HS-27A (cell line): ENCODE measurements at places on chromosomes 6 and 20.

- DNase-seq: no peak
These were observed 150.3 kb downstream of the MBOAT1 start for GRCh38 chr6:20061952-20062351.

GRCh38 chr20:61331543-61331942 is 79.5 kb downstream of the CDH4 start:
- no peak for DNase-seq

DNA sequence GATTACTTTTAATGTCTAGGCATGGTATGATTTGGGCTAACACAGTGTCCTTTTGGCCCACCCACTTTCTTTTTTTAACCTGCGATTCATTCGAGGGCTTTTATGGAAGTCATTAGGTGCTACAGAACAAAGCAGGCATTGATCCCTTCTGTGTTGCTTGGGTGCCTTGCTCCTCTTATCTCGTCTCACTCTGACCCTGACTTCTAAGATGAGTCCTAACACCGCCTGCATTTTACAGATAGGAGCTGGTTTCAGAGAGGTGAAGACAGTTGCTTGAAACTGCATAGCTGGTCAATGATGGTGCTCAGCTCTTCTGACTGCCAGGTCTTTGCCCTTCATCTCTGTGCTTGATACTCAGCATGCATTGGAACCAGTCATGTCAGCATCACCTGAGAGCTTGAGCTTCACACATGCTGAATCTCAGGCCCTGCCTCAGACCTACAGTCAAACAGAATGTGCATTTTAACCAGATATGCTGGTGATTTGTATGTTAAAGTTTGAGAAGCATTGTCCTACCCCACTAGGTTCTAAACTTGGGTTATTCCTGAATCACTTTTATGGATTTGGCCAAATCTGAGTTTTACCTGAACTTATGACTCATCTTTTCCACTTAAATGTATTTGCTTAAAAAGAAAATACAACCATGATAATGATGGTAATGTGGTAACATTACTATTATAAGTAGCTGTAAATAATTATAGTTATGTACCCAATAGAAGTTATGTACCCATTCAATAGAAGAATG is 142.3 kb downstream of the PLCB4 start:
- DNase-seq: no peak

- DNase-seq: no peak
These were observed 80.8 kb downstream of the SLC22A23 start for GRCh38 chr6:3376064-3376463.

DNA sequence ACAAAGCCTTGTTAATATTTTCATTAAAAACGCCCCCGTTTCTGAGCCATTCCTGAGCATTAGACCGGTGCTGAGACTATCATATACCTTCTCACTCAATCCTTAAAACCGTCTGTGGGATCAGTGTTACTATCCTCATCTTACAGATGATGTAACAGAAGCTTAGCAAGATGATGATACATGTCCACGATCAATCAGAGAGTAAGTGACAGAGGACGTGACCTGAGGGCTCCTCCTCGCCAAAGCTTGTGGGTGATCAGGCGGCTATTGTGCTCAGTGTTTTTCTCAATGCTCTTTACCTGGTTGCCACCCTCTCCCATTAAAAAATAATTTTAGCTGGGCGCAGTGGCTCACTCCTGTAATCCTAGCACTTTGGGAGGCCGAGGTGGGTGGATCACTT is 113.1 kb downstream of the MTHFD1L start:
- DNase-seq: no peak

DNA sequence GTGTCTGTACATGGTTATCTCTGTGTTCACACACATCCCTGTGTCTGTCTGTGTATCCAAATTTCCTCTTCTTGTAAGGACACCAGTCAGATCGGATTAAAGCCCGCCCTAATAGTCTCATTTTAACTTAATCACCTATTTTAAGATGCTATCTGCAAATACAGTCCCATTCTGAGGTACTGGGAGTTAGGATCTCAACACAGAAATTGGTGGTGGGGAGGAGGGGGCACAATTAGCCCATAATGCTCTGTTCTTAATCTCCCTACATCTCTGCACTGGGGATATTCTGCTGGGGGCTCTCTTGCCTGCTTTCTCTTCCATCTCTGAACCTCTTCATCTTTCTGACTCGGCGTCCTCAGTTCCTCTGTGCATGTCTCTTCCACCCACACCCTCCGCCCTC is 320.7 kb downstream of the CDC5L start:
- no peak for DNase-seq
